Stimulated activated CD8-positive, alpha-beta memory T cell treated with anti-CD3 and anti-CD28 coated beads, Interleukin-4, amount 100 ng/mL, for 4 hours (primary cell): ENCODE measurements at places on chromosomes 6 and 20.

DNA sequence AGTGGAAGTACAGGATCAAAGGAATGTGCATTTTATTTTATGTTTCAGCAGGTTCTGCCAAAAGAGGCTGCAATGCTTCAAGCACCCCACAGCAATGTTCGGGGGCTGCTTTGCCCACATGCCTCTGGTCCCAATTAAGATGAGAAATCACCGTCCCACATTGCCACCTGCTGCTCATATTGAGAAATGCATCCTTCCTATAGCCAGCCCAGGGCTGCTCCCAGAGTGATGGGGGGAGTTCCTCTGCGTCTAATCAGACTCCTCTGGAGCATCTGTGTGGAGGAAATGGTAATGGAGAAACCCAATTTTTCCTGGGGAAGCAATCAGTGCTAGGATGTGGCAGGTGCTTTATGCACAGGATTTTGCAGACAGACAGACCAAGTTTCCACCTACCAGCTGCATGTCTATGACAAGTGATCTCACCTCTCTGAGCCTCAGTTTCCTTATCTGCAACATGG lies 33.7 kb downstream of the PTGIS start:
- DNase-seq, result peak; percentile 12

DNA sequence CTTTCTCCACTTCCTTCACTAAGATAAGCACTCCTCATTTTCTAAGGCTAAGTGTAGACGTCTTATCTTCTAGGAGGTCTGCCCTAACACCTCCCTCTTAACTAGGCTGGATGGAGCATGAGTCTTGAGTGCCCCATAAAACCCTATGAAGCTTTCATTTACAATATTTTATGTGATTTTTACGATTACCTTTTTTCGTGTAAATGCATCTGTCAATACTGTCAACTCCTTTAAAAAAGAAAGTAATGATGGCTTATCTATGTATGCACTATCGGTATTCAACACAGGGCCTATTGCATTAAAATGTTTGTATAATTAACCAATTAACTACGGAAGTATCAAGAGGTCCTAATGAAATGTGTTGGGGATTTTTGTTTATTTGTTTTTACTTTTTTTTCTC lies 156.0 kb upstream of the FAM83B start:
- DNase-seq, result no peak

DNA sequence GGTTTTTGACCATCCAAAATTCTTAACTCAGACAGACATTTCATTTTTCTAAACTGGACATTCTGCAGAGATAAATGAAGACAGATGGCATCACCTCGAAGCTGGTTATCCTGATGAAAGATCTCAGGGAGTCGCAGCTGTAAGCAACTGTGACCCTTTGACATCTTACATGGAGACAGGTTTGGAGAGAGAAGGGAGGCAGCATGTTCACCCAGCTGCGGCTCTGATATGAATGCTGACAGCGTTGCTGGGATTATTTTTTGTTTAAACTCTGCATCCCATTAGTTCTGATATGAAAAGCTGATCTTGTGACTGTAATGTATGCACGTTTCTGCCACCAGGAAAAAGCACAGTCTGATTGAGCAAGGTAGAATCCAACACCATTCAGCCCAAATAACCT lies 89.4 kb downstream of the C6orf118 start:
- DNase-seq, result no peak

GRCh38 chr20:38435555-38435939 lies 419 bp upstream of the SNHG17 start:
- no peak for DNase-seq

- DNase-seq, result no peak
Measured at GRCh38 chr6:113723182-113723581, 134.0 kb upstream of the MARCKS start.

- no peak for DNase-seq
Measured at GRCh38 chr20:19601126-19601810, 156.8 kb upstream of the RIN2 start.

GRCh38 chr6:153949616-153950015 lies 89.4 kb upstream of the OPRM1 start:
- DNase-seq, result no peak

DNA sequence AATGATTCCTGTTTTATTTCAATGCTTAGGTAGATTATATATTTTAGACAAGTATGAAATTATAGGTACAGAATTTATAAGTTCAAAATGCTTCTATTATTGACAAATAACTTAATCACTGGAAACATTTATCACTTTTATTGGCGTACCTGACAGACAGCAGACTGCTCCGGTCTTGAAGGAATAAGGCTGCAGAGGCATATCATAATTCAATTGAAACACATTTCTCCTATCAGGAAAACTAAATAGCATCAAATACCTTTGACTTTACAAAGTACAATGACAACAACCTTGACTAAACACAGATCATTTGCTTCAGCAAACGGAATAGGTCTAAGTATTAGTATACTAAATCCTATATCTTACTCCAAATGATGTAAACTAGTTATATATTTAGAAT lies 91.3 kb downstream of the GRIK2 start:
- no peak for DNase-seq

DNA sequence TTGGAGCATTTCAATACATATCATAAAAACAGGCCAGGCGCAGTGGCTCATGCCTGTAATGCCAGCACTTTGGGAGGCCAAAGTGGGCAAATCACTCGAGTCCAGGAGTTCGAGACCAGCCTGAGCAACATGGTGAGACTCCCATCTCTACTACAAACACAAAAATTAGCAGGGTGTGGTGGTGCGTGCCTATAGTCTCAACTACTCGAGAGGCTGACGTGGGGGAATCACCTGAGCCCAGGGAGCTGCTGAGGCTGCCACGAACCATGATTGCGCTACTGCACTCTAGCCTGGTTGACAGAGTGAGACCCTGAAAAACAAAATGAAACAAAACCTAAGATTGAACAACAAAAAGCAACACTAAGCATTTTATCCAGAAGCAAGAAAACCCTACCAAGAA lies 47.2 kb downstream of the BACH2 start:
- DNase-seq, result no peak

- DNase-seq, result no peak
Measured at GRCh38 chr20:37968841-37969401, 64.3 kb downstream of the TTI1 start.

- no peak for DNase-seq
Measured at GRCh38 chr6:169263374-169263773, 9.7 kb upstream of the THBS2 start.

DNA sequence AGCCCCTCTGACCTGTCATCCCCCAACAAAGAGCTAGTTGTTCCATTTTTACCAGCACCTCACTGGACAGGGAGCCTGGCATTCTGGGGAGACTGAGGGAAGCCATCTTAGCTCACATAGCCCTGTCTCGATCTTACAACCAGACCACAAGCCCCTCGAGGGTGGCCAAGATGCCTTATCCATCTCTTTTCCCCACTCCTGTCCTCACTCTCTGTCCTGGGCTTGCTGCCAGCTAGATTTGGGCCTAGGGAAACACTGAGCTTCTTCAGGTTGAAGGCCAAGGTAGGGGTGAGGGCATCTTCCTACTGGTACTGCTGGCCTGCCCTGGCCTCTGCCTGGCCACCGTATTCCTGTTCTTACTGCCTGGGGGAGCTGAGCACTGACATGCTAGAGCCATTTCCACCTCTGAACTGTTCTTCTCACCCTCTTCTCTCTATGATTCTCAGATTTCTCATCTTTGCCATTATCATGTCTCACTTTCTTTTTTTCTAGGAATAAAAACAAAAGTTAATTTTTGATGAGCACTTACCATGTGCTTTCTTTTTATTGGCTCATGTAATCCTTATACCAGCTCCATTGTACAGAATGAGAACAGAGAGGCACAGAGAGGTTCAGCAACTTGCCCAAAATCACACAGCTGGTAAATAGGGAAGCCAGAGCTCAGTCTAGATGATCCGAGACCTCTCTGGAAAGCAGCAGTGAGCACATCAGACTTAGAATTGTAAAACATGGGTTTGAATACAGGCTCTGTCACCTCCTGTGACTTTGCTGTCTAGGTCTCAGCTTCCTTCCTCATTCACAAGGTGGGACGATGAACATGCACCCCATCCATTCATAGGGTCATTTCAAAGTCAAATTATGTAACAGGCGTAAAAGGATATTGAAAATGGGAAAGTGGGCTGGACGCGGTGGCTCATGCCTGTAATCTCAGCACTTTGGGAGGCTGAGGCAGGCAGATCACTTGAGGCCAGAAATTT lies 28.7 kb downstream of the FGD2 start:
- no peak for DNase-seq

GRCh38 chr6:101150226-101150625 lies 243.3 kb upstream of the GRIK2 start:
- no peak for DNase-seq

DNA sequence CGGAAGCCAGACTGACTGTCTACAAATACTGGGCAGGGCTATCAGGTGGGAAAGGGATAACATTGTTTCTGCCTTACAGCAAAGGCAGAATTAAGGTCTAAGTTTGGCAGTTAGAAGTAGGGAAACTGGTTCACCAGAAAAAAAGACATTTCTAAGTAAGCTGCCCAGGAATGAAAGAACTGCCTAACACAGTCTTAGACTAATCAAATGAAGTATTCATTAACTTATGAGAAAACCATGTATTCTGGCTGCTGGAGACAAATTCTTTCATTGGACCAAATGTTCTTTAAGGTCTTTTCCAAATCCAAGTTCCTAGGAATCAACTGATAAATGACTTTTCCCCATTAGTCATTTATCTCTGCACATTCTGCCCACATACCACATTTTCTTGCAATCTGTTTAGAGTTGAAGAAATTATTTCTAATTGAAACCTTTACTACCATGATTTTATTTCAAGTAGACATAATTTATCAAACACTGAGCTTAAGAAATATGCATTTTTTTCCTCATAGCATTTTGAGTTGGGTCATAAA lies 120.3 kb upstream of the OGFRL1 start:
- DNase-seq, result no peak

DNA sequence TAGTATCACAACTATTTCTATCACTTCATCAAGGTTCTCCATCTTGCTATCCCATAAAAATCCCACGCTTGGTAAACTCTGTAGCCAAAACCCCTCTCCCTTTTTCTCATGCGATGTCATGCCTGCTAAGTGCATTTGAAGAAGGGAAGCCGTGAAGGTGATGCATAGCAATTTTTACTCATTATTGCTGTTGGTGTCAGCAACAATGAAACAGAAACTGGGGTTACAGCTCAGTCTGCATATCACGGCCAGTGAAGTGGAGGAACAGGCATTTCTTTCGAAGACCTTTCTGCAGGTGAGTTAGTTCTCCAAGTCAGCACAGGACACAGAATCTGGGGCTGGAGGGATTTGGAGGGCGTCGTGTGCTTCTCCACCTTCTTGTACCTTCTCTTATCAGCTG lies 5.8 kb downstream of the UNC93A start:
- DNase-seq, result no peak

GRCh38 chr6:107523054-107523791 lies 33.3 kb downstream of the SOBP start:
- no peak for DNase-seq

GRCh38 chr20:50098259-50098658 lies 14.7 kb downstream of the UBE2V1 start:
- DNase-seq, result no peak

- DNase-seq, result no peak
Measured at GRCh38 chr6:41577356-41578216, 31.4 kb downstream of the FOXP4 start.

GRCh38 chr6:87897663-87898062 lies 150.0 kb upstream of the SPACA1 start:
- DNase-seq, result no peak

DNA sequence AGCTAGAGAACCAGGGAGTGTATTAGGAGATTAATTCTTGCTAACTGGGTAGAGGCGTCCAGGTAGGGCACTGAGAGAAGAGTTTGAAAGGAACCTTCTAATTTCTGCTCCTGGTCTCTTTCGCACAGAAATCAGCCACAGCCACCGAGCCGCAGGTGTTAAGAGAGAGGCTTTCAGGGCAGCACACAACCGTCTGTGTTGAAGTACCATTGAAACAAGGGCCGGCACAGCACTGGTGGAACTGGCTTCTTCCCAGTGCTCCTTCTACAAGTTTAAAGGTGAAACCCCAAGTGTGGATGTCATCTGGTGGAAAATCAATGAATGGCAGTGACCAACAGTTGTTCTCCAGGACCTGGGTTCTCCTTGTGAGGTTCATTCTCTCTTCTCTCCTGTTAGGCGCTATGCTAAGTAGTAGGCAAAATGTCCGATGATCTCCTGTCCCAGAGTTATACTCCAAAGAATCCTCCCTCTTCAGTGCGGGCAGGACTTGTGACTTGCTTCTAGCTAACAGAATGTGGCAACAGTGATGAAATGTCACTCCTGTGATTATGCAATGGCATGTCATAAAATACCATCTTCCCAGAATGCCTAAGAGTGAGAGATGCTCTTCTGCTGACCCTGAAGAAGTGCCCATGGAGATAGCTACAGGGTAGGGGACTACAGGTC lies 15.0 kb upstream of the RIN2 start:
- DNase-seq, result no peak

GRCh38 chr6:143934867-143935266 lies 70.6 kb downstream of the ZC2HC1B start:
- DNase-seq, result no peak

DNA sequence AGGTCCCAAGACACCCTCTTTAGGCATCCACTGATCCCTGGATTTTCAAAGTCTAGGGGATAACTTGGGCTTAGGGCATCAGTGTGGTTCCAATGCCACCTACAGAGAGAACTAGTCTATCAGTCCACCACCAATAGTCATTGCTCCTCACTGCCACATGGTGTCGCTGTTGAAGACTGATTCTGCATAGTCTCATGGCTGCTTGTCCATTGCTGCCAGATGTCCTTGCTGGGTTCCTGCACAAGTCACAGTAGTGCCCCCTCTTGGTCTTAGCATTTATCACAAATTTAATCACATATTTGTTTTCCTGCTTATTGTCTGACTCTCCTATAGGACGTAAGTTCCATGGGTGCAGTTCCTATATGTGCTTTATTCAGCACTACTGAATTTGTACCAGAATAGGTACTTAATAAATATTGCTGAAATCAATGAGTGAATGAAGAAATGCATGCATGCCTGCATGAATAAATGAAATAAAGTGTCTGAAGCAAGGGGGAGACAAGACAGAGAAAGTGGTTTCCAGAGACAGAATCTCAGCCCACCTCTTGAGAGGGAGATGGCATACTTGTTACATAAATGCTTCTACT lies 45.9 kb upstream of the RALY start:
- no peak for DNase-seq

GRCh38 chr20:39822667-39823066 lies 860.5 kb downstream of the DHX35 start:
- DNase-seq, result no peak

GRCh38 chr6:47235421-47235820 lies 74.3 kb downstream of the TNFRSF21 start:
- DNase-seq, result no peak

DNA sequence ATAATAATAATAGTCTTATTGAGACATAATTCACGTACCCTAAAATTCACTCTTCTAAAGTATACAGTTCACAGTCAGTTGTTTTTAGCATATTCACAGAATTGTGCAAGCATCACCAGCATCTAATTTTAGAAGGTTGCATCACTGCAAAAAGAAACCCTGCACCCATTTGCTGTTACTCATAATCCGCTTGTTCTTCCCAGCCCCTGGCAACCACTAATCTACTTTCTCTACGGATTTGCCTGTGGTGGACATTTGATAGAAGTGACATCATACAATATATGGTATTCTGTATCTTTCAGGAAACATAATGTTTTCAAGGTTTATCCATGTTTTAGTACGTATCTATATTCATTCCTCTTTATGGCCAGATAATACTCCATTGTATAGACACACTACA lies 41.5 kb upstream of the FAM184A start:
- DNase-seq, result no peak

GRCh38 chr6:6406715-6407070 lies 86.2 kb upstream of the F13A1 start:
- no peak for DNase-seq

- no peak for DNase-seq
Measured at GRCh38 chr6:116737004-116737403, 28.5 kb downstream of the FAM162B start.
